Activated CD4-positive, alpha-beta T cell treated with anti-CD3 and anti-CD28 coated beads for 1 hour (primary cell): ENCODE measurements at places on chromosomes 4 and X.

- no peak for DNase-seq
Measured at GRCh38 chr4:41305476-41305875, 48.7 kb downstream of the UCHL1 start.

GRCh38 chrX:134542485-134542884, 82.5 kb downstream of the HPRT1 start:
- DNase-seq, result no peak

DNA sequence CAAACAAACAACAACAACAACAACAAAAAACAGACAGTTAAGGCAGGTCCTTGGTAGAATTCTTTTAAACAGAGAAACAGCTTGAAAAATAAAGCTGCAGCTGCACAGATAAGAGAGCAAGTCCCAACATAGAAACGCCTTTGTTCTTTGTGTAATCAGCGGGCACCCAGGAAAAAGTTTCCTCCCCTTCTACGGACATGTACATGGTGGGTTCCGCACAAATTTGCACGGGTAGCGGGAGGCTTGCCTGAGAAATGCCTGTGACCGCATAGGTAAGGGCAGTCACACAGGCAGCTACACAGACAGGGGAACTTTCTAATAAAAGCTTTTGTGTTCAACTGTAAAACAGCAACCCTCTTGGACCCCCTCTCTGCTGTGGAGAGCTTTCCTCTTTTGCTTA, 25.7 kb upstream of the CT47A1 start:
- DNase-seq, result no peak

- DNase-seq, result no peak
Measured at GRCh38 chr4:177282284-177282835, 27.3 kb upstream of the NEIL3 start.
